ENCODE measurements at places on chromosomes 11 and 22.

- no peak for DNase-seq
Observed at GRCh38 chr11:29780756-29781155, 236.1 kb downstream of the KCNA4 start.

DNA sequence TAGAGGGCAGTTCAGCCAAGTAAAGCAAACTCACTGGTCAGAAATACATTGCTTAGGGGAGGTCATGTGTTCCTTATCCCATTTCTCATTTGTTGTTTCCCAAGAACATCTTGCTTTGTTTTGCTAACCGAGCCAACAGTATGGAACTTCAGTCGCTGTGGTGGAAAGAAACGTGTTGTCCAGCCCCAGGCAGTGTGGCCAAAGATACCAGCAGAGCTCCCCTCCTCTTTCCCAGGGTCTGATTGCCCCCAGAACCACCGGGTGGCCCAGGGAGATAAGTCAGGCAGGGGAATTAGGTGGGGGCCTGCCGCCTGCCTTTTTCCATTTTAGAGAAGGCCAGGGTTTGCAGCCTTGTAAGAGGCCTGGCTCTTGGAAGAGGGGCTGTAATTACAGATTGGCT, 98.7 kb upstream of the CRYBB3 start:
- no peak for DNase-seq

DNA sequence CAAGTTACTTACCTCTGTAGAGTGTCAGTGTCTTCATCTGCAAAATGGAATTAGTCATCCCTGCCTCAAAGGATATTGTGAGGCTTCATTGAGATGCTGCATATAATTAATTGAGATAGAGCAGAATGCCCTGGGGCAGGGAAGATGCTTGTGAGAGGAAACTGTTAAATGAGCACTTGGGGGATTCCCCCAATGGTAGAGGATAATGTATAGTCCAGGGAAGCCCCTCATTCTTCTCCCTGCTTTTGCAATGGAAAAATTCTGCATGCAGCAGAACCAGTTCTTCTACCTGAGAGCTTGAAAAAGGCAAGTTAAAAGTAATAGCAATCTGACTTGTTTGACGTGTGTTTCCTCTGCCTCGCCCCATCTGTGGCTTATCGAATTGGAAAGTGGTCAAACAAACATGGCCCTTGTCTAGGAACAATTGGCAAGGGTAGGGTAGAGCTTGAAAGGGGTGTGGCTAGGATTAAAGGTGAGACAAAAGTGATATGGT, 90.9 kb downstream of the NAV2 start:
- DNase-seq: peak; percentile 10

DNA sequence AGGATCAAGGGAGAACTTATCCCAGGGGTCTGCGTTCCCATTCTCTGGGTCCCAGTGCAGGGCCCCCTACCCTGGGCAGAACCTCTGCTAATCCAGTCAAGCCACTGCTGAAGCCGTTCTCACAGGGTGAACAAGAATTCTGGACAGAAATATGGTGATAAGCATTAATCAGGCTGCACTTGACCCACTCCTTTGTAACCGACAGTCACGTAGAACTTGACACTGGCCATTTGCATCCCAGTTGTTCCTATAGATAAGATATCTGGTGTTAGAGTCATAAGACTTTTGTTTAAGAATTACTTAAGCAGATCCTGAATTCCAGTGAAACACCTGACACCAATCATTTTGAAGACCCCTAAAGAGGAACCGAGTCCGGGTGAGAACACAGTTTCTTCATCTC, 107.5 kb upstream of the THY1 start:
- DNase-seq: no peak

GRCh38 chr11:76770642-76771445, 12.3 kb upstream of the TSKU start:
- peak; percentile 68 for DNase-seq

DNA sequence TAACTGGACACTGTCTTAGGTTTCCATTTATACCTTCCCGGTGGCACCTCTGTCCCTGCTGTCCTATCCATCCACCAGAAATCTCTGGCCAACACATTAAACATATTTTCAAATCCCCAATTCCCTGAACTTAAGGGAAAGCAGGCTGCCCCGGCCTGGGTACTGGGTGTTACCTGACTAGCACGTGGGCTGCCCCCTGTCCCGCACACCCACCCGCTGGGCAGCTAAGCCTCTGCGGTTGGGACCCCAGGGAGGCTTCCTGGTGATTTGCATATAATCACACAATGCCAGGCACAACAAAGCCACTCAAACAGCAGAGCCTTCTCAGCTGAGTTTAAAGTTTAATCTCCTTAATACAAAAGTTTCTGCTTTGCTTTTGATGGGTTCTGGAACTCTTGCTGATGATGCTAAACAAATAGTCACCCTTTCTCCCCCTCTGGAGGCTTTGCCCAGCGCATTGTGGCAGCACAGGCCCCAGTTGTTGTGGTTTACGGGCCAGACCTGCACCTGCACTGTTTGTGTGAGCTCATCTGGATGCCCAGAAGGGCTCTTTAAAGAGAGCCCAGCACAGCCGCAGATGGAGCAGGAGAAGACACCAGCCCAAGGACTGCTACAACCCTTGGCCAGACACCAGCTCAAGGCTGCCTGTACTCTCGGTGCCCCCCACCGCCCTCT, 59.9 kb upstream of the POU2AF1 start:
- DNase-seq: no peak

GRCh38 chr11:34327804-34328631, 29.8 kb downstream of the ABTB2 start:
- DNase-seq: no peak

- DNase-seq: no peak
Observed at GRCh38 chr11:2218031-2218633, 46.5 kb upstream of the TH start.

DNA sequence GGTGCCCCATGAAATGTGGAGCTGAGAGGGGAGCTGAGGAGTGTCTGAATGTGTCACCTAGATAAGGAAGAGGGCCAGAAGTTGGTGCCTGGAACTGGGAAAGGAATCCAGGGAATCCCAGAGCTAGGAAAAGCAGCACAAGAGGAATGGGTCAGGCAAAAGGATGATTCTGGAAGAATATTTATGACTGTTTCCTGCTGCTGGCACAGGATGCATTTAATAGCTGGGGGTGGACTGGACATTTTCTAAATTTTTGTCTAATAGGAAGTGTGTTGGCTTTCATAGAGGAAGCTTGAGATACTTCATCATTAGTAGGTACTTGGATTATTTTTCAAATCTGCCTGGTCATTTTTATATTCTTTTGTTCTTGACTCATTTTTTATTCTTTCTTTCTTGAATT, 17.4 kb upstream of the MRGPRX2 start:
- no peak for DNase-seq

DNA sequence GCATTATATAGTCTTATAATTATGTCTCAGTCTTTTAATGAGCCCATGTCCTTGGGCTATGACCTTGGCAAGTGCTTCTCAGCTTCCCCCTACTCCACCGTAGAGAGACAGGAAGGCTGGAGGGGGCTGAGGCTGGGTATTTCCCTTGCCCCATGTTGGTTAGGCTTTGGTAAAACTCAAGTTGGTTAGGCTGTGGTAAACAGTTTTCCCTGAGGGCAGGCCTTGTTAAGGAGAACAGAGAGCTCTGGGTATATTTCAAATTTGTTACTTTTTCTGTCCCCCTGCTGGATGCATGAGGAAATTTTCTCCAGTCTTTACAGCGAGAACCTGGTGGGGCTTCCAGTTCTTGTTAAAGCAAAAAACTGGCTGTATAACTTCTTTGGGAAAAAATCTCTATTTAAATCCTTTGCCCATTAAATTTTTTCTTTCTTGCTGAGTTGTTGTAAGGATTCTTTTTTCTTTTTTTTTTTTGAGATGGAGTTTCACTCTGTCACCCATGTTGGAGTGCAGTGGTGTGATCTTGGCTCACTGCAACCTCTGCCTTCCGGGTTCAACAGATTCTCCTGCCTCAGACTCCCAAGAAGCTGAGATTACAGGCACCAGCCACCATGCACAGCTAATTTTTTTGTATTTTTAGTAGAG, 12.2 kb upstream of the DCHS1 start:
- peak; percentile 52 for DNase-seq

DNA sequence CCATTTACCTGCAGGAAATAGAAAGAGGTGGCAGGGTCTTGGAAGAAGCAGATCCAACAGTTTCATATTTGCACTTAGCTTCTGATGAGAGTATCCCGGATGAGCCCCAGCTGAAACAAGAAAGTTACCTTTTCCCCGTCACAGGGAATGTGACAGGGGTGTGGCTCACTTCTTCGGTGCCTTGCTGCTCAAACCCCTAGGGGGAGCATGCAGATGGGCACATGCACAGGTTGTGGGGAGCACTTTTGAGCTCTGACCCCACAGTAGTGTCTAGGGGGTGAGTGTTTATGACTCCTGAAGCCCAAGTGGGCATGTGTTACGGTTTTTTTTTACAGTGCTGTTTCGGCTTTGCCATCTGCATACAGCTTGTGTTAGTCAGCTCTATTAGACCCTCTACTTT, 1221.0 kb downstream of the JRKL start:
- DNase-seq: no peak

GRCh38 chr11:124627546-124627945, 4.9 kb downstream of the TBRG1 start:
- DNase-seq: no peak

DNA sequence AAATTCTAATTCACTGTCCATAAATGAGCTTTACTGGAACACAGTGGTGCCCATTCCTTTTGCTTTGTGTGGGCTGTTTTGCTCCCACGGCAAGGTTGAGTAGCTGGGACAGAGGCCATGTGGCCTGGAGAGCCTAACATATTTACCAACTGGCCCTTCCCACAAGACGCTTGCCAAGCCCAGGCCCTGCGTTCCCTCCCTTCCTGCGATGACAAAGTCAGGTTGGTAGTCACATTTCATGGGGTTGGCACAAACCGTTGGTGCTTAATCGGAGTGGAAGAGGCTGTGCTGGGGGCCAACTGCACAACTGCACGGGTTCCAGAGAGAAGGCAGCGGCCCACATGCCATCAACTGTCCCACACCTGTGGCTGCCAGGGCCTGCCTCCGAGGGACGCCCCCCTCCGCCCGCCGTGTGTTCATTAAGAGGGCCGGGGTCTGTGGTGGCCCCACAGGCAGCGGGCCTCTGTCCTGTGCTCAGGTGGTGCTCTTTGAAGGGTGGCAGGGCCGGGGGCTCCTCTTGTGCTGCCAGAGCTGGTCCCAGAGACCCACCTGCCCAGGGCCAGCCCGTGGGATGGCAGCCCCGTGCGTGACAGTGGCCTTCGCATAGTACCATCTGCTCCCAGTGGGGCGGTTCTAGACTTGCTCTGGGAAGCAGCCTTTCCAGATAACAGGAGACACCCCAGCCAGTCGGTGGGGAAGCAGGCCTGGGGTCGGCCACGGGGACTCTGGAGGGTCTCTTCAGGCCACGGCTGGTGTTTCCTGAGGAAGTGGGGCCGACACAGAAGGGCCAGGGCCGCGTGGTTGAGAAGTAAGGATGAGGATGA, 81.5 kb upstream of the CLDN5 start:
- no peak for DNase-seq

GRCh38 chr11:113977701-113978100, 2.8 kb downstream of the HTR3A start:
- DNase-seq: no peak

GRCh38 chr11:59281177-59281576, 68.5 kb upstream of the MPEG1 start:
- DNase-seq: no peak

DNA sequence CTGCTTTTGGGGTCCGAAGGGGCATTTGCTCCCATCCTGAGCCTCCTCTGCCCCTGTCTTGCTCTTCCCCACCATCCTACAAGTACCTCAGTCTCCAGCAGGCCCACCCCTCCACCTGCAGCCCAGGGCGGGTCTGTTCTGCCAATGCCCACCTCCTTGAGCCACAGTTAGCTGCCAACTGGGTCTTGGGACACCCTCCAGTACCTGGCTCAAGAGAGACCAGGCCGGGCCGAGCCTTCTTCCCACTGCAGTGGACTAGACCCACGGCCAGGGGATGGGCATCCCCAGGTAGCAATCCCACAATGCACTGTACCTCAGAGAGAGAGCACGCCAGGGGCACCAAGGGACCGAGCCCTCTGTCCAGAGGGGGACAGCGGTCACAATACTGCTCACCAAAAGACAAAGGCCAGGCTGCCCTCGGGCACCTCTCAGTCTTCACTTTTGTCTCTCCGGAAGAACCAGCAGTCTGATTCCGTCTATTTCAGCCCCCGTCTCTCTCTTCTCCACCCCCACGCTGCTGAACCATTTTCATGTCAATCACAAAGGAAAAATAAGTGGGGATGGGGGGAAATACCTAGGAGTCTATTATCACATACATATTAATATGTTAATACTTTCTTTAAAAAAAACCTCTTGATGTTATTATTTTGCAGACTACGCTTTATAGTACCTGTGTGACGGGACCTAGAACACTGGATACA, 51.7 kb downstream of the SYT13 start:
- no peak for DNase-seq

DNA sequence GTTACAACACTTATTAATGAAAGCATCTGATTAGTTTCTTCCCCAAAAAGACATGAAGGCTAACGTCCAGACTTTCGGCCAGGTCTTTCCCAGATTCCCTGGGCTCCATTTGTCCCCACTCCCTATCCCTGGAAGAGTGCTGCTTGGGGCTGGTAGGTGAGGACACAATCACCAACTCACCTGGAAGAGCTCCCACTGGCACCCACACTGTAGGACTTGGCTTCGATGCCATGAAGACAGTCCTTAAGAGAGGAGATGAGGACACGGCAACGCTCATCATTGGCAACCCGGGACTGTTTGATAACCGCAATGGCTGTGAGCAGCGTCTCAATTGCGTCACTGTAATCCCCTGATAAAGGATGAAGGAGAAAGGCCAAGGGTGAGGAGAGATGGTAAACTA, 18.2 kb downstream of the CPSF7 start:
- no peak for DNase-seq

DNA sequence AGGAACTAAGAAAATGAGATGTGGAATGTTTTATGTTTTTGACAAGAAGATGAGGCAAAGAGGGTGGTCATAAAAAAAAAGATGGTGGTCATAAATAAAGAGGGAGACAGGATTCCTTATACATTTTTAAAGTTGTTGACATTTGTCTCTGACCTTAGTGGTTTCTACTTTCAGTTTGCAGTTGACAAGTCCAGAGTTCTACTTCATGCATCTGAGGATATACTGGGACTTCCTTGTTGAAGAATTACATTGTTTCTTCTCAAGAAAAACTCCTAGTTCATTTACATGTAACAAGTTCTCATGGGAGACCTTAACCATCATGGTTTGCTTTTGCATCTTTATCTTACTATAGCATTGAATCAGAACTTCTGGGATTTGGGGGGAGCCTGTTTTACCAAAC, 1.2 kb downstream of the OR6X1 start:
- no peak for DNase-seq

DNA sequence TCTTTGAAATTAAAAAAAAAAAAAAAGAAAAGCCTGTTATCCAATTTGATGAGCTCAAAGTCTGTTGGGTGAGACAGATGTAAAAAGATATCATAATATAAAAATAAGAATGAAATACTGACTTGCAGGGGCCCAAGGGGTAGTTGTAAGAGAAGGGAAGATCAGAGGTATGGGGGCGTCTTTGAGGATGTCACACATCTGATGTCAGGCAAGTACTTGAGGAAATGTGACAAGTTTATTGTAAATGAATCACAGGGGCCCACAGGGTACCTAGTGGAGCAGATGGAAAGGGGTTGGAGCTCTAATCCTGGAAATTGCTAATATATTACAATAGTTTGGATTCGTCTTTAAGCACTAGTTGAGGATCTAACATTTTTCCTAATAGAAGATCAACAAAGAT, 131.6 kb downstream of the MAML2 start:
- DNase-seq: no peak

All from HT-29 (cell line).